ENCODE measurements at places on chromosomes 6 and 20.

DNA sequence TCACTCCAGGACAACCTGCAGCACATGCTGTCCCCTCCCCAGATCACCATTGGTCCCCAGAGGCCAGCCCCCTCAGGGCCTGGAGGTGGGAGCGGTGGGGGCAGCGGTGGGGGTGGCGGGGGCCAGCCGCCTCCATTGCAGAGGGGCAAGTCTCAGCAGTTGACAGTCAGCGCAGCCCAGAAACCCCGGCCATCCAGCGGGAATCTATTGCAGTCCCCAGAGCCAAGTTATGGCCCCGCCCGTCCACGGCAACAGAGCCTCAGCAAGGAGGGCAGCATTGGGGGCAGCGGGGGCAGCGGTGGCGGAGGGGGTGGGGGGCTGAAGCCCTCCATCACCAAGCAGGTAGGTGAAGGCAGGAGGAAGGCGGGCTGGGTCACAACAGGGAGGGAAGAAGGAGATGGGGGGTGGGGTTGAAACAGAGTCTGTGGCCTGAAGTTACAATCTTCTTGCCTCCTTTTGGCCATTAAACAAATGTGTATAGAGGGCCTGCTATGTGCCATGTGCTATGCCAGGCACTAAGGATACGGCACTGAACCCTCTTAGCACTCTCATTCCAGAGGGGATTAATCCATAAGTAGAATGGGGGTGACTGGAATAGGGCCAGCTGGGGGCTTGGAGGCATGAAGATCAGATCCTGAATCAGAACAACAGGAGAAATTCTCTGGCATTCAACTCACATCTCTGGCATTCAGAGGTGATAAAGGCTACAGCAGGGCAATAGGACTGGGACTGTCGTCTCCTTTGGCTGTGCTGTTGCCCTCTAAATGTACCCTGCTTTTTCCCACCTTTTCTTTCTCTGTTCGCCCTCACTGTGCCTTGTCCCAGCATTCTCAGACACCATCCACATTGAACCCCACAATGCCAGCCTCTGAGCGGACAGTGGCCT is 10.5 kb upstream of the ZBTB9 start:
- no peak for DNase-seq

- DNase-seq: peak; percentile 50
Observed at GRCh38 chr6:129929433-129929832, 68.3 kb upstream of the TMEM244 start.

GRCh38 chr20:2602746-2603145 is 49.7 kb upstream of the NOP56 start:
- DNase-seq: peak; percentile 43

GRCh38 chr6:91166271-91167046 is 579.6 kb upstream of the MAP3K7 start:
- no peak for DNase-seq

GRCh38 chr20:8021541-8022269 is 2.1 kb upstream of the TMX4 start:
- DNase-seq: no peak

GRCh38 chr6:6379573-6379972 is 59.1 kb upstream of the F13A1 start:
- no peak for DNase-seq

GRCh38 chr6:27871924-27872638 is 40.1 kb downstream of the OR2B2 start:
- DNase-seq: no peak
